Choroid plexus epithelial cell (primary cell): ENCODE measurements at places on chromosomes 7 and 10.

GRCh38 chr7:78576236-78576635, 777.7 kb downstream of the PHTF2 start:
- DNase-seq = no peak

DNA sequence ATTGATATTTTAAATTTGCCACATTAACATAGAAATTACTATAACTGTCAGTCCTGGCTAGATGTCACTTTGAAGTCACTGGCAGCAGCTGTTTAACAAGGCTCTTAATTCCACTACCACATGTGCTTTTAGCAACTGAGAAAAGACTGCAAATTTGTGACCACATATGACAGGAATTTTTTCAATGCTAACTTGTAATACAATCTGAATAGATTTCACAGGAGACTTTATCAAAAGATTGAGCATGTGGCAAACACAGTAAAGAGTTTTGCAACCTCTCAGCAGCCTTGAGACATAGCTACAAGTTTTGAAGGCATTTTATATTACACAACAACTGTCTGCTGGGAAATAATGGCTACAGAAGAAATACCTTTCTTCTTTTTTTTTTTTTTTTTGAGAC, 73.0 kb downstream of the MICU1 start:
- DNase-seq = peak; percentile 97

GRCh38 chr7:13217768-13218167, 530.3 kb downstream of the ARL4A start:
- no peak for DNase-seq

- no peak for DNase-seq
These were observed 7.4 kb upstream of the OPN4 start for GRCh38 chr10:86646933-86647332.

DNA sequence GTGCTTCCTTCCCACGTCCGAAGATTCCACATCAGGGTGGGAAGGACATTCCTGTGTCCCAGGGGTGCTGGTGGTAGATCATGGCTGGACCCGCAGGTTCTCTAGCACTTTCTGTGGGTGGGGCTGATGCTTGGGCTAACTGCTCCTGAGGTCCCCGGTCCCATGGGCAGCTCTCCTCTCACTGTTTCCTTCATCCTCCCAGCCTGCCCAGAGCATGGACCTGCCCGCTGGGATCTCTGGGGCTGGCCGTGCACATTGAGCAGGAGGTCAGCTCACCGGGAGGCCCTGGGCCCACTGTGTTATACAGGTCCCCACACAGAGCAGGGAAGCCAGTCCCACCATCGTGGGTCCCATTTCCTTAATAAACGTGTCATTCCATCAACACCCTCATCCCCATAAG, 502.3 kb downstream of the TCERG1L start:
- DNase-seq = no peak

- DNase-seq = no peak
These were observed 4.0 kb downstream of the NUDT5 start for GRCh38 chr10:12191715-12192114.

DNA sequence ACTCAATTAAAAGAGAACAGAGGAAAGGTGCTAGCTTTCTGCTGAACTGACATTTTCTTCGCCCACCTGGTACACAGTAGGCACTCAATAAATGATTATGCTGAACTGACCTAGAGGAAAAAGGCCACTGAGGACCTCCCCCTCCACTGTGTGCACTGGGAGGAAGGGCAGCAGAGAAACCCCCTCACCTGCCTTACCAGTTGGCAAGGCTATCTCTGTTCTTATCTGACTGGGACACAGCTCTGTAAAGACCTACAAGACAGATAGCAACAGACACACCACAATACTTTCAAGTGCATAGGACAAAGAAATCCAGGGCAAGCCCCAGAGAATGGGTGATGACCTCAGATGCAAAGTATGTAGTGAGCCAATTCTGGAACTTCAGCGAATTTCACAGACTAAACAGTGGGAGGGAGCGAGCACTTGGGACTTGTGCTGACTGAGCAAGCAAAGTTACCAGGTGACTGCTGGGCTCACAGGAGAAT, 30.4 kb downstream of the PDLIM1 start:
- peak; percentile 97 for DNase-seq

DNA sequence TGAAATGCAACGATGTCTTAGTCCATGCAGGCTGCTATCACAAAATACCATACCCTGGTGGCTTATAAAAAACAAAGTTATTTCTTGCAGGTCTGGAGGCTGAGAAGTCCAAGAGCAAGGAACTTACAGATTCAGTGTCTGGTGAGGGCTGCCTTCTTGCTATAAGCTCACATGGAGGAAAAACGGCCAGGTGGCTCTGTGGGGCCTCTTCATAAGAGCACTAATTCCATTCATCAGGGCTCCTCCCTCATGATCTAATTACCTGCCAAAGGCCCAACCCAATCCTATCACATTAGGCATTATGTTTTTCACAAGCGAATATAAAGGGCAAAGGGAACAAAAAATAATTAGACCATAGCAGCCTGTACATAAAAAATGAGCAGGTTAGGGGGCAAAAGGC, 35.4 kb downstream of the PAPSS2 start:
- no peak for DNase-seq
